ENCODE measurements at places on chromosomes 7 and 10.
A peak's percentile ranks its signal among the peaks of the same experiment; 100 is the strongest.

DNA sequence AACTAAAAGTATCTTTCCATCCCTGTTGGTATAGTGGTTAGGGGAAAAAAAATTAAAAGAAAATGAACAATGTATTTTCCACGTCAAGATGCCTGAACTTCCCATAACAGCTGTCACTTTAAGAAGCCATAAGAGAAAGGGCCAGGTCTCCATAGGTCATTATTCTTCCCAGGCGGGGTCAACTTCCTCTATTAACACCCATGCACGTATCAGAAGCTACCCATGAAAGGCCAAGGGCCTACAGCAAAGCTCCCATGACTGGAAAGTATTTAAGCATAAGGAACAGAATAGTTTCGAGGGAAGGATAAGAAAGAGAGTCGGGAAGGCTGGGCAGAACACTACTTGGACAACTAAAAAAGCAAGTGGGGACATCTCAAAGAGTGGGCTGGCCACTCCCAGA lies 40.1 kb downstream of the RBM28 start:
- no peak overlapping the region for H3K4me3 ChIP-seq
- H3K27ac ChIP-seq, result no peak overlapping the region
- no peaks in the 10 kb centered on the region for H3K27me3 ChIP-seq
- DNase-seq, result no peak
- H3K36me3 ChIP-seq, result no peaks in the 10 kb centered on the region

GRCh38 chr10:22473459-22473858 lies 128.2 kb downstream of the SPAG6 start:
- H3K27ac ChIP-seq, result no peak overlapping the region
- H3K4me1 ChIP-seq, result peaks cover 11% of the 10 kb centered on the region
- no peak overlapping the region for H3K4me3 ChIP-seq
- no peaks in the 10 kb centered on the region for H3K36me3 ChIP-seq
- no peaks in the 10 kb centered on the region for H3K27me3 ChIP-seq

GRCh38 chr10:128729910-128730420 lies 603.7 kb upstream of the MKI67 start:
- H3K4me3 ChIP-seq, result no peak overlapping the region
- no peak for DNase-seq
- no peak overlapping the region for H3K27ac ChIP-seq
- no peaks in the 10 kb centered on the region for H3K36me3 ChIP-seq
- H3K4me1 ChIP-seq, result no peaks in the 10 kb centered on the region

GRCh38 chr7:116553168-116553964 lies 28.5 kb downstream of the CAV1 start:
- no peak overlapping the region for H3K27ac ChIP-seq
- H3K4me1 ChIP-seq, result peaks cover 61% of the 10 kb centered on the region
- no peak for DNase-seq
- H3K27me3 ChIP-seq, result no peaks in the 10 kb centered on the region

GRCh38 chr10:28840202-28840601 lies 162.9 kb downstream of the BAMBI start:
- H3K27me3 ChIP-seq, result no peaks in the 10 kb centered on the region
- no peak for DNase-seq
- H3K4me1 ChIP-seq, result peaks cover 9% of the 10 kb centered on the region
- H3K36me3 ChIP-seq, result no peaks in the 10 kb centered on the region

DNA sequence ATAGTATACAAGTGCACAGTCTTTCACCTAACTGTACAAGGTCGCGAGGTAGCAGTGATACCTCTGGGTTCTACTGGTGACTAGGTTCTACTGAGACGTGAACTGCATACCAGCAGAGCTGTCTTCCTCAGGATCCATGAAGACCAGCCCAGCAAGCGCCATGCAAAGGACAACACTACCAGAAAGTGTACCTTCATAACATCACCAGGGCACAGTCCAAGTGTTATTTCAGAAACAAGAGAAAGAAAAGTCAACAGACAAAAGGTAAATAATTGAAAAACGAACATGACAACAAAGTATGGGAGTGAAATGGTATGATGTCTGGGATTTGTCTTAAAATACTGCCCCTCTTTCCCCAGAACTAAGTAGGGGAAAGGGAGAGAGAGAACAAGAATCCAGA lies 141.1 kb upstream of the ASAH2 start:
- H3K4me1 ChIP-seq, result peaks cover 5% of the 10 kb centered on the region
- H3K27ac ChIP-seq, result no peak overlapping the region
- no peak for DNase-seq
- H3K27me3 ChIP-seq, result no peaks in the 10 kb centered on the region
- no peak overlapping the region for H3K4me3 ChIP-seq

DNA sequence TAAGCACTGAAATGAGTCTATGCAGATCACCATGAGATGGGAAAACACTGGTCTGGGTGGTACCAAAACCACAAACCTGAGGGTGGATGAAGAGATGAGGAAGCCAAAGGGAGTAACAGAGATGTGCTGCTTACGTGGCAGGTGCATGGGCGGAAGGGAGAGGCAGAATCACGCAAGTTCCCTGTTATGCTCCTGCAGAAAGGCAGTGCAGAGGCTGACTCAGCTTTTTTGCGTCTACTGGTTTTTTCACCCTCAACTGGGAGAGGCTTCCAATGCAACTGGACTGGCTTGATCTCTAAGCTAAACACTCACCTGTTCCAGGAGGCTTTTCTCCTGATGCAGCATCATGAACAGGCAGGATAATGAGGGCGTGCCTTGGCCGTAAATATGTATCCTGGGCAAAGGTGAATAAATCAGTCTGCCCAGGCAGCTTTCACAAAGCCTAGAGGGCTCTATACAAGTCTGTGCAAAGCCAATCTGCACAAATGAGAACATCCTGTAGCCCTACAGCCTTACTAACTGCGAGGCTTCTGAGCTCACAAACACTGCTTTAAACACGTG lies 95.4 kb upstream of the AFAP1L2 start:
- no peaks in the 10 kb centered on the region for H3K27me3 ChIP-seq
- H3K27ac ChIP-seq, result peak overlapping the region; percentile 56
- H3K4me1 ChIP-seq, result peaks cover 29% of the 10 kb centered on the region
- H3K4me3 ChIP-seq, result no peak overlapping the region
- peaks cover 4% of the 10 kb centered on the region for H3K36me3 ChIP-seq

DNA sequence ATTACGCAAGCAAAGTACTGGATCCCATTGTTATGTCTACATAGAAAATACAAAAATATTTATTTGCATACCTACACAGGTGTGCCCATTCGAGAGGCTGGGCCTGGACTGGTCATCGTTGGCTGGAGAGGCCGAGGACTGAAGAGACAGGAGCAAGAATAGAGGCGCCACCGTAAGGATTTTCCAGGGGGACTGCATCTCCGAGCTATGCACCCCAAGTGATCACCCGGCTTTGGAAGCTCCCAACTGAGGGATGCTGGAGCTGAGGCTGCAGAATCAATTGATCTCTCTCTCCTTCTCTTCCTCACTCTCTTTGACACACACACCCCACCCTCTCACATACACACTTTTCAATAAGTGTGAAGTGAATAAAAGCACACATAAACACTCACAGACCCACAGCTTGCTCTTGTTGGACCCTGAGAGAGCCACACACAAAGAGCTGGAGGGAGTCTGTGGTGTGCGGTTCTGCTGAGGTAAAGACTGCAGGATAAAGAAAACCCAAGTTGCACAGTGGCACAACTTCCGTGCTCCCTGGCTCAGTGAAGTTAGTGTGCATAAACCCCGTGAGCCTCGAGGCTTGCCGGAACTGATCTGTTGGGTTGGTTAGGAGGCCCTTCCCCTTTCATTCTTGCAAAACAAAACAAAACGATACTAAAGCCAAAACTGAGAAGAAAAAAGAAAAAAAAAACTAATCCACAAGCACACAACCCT lies at the start of gene AOAH:
Gene AOAH, minus strand, starts transcription at position 544 of the 714 bp plus-strand sequence. Its CDS starts 346 bp downstream, at position 198.
- no peaks in the 10 kb centered on the region for H3K27me3 ChIP-seq
- H3K4me1 ChIP-seq, result no peaks in the 10 kb centered on the region
- H3K4me3 ChIP-seq, result no peak within 1 kb of the TSS
- H3K36me3 ChIP-seq, result no peaks in the 10 kb centered on the region

- no peak overlapping the region for H3K27ac ChIP-seq
- no peaks in the 10 kb centered on the region for H3K4me1 ChIP-seq
- no peak for DNase-seq
- no peaks in the 10 kb centered on the region for H3K36me3 ChIP-seq
- no peak overlapping the region for H3K4me3 ChIP-seq
- no peaks in the 10 kb centered on the region for H3K27me3 ChIP-seq
Measured at GRCh38 chr10:77741746-77742145, 104.1 kb upstream of the KCNMA1 start.

DNA sequence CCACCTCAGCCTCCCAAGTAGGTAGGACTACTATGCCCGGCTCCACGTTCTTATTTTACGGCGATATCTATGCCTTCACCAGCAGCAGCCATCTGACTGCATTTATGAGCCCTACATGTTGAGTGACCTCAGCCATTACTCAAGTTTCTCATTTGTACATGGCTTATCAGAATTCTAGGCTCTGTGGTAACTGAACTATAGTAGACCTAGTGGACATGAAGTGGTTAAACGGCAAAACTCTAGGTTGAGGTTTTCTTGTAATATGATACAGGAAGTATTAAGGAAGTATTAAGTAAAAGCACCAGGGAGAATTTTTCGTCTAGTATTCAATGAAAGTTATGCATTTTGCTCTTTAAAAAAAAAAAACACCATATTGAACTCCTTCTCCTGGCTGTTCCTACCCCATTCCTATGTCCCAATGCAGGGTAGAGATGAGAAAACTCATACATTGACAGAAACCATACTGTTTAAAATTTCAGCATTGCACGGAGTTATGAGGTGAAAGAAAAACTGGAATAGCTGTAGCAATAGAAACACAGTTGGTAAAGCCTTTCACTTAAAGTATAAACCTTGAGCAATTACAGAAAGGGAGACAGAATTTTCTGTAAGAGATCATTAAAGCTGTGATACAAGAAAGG lies 39.8 kb upstream of the EPC1 start:
- H3K27me3 ChIP-seq, result no peaks in the 10 kb centered on the region
- no peak for DNase-seq
- no peaks in the 10 kb centered on the region for H3K4me1 ChIP-seq
- H3K4me3 ChIP-seq, result no peak overlapping the region

Data from vagina (tissue), 2 donors.